Activated CD4-positive, alpha-beta T cell treated with anti-CD3 and anti-CD28 coated beads, Interleukin-2, amount 10 ng/mL, durations not matched to agents 24 days and 14 days (primary cell): ENCODE measurements at places on chromosomes 1 and 21. TPM values are rescaled to one million over a fixed set of nuclear protein-coding genes. Genes with fewer than 3 reads are reported as not detected.

DNA sequence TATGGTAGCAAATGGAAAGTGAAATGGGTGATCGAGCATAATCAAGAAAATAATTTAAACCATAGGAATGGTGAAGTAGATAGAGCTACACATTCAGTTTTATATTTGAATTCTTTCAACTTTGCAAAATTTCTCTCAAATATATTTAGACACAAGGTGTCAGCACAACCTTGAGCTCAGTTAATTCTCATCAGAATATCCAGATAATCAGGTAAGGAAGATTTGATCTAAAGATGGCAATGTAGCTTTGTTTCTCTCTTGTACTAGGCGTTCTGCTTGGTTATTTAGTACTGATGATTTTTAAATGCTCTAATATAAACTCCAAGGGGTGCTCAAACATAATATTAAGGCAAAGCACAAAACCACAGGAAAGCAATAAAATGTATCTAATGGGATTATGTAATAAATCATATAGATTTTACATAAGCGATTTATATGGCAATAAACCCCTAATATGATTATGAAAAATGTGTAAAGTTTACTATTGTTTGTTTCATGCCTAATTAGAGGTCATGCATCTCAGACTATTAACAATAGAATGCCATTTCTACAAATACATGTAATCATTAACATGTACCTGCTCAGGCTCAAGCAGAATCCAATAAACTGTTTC, 32.4 kb upstream of the SERTAD4 start:
- DNase-seq: no peak
- H3K4me1 ChIP-seq: no peaks in the 10 kb centered on the region
- peaks cover 2% of the 10 kb centered on the region for H3K27me3 ChIP-seq
- H3K4me3 ChIP-seq: no peak overlapping the region

DNA sequence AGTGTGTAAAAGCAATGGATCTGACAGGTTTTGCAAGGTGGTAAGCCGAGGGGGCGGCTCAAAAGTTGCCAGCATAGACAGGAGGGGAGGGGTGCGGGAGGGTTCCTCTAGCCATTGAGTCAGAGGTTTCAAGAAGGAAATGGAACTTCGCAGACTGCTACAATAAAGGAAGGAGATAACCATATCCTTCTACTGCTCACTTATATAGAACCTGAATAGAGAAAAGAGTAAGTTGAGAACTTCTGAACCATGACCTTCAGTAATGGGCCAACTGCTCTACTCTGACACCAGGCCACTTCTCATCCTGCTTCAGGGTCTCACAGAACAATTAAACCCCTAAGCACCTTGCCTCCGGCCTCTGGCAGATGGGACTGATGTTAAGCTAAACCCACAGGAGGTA, 26.3 kb upstream of the BCAR3 start:
- peak overlapping the region; percentile 53 for H3K4me3 ChIP-seq
- peak; percentile 67 for DNase-seq
- peak overlapping the region; percentile 69 for H3K27ac ChIP-seq
- H3K27me3 ChIP-seq: peaks cover 12% of the 10 kb centered on the region
- H3K36me3 ChIP-seq: no peaks in the 10 kb centered on the region
- peaks cover 50% of the 10 kb centered on the region for H3K4me1 ChIP-seq

Gene TTC34
- 1.3 and 1.8 TPM in 2 replicates for total RNA-seq

GRCh38 chr1:34115233-34115632, 49.8 kb downstream of the CSMD2 start:
- H3K27ac ChIP-seq: no peak overlapping the region
- no peaks in the 10 kb centered on the region for H3K27me3 ChIP-seq
- no peaks in the 10 kb centered on the region for H3K4me1 ChIP-seq
- H3K4me3 ChIP-seq: no peak overlapping the region

GRCh38 chr1:225159793-225160192, 230.3 kb downstream of the DNAH14 start:
- H3K27ac ChIP-seq: no peak overlapping the region
- no peak overlapping the region for H3K4me3 ChIP-seq
- no peaks in the 10 kb centered on the region for H3K36me3 ChIP-seq
- peaks cover 2% of the 10 kb centered on the region for H3K27me3 ChIP-seq
- peaks cover 6% of the 10 kb centered on the region for H3K4me1 ChIP-seq
